Activated CD4-positive, alpha-beta T cell treated with anti-CD3 and anti-CD28 coated beads, Interleukin-2, amount 10 ng/mL, durations not matched to agents 7 days and 5 days (primary cell): ENCODE measurements at places on chromosomes 12 and 14. TPM values are rescaled to one million over a fixed set of nuclear protein-coding genes. Genes with fewer than 3 reads are reported as not detected.

PGF gene
- 0.15 TPM for total RNA-seq

CLEC4A gene
- total RNA-seq: not detected

SMCO2 gene
- 0.46 TPM for total RNA-seq

PTPRO gene
- 7.7 TPM for total RNA-seq

GRCh38 chr14:68794851-68795596, 2.2 kb upstream of the ZFP36L1 start:
- H3K36me3 ChIP-seq: peaks cover 34% of the 10 kb centered on the region
- peaks cover 2% of the 10 kb centered on the region for H3K27me3 ChIP-seq
- H3K4me3 ChIP-seq: peak overlapping the region; percentile 88
- peak overlapping the region; percentile 100 for H3K27ac ChIP-seq
- peaks cover 32% of the 10 kb centered on the region for H3K4me1 ChIP-seq

DNA sequence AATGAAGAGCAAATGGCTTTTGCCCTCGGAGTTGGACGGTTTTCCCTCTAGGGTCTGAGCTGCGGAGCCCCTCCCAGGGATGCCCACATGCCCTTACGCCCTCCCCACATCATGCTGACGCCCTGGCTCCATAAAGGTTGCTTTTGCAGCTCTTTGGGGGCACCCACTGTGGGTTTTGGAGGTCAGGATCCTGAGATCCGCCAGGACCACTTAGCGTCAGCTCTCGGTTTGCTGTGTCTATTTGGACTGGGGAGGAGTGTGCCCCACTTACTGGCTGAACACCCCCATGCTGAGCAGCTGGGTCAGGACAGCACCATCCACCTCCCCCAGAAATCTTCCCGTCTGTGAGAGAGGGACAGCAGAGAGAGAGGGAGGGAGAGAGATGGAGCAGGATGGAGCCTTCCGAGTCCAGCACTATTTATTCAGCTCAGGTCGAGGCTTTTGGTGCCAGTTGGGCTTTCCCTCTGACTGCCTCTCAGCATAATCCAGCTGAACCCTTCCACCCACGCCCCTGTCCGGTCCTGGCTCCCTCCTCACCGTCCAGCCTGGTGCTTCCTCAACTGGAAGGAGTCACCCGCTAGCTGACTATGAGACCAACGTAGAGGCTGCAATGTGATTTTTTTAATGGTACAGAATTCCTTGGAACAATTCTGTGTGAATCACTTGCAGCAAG, 18.9 kb upstream of the LRTM2 start:
- H3K27ac ChIP-seq: peak overlapping the region; percentile 46
- no peak for DNase-seq
- H3K4me3 ChIP-seq: no peak overlapping the region
- peaks cover 11% of the 10 kb centered on the region for H3K4me1 ChIP-seq

GRCh38 chr14:84882830-84883229, 647.1 kb upstream of the FLRT2 start:
- no peaks in the 10 kb centered on the region for H3K36me3 ChIP-seq
- H3K4me3 ChIP-seq: no peak overlapping the region
- no peaks in the 10 kb centered on the region for H3K27me3 ChIP-seq
- H3K27ac ChIP-seq: no peak overlapping the region

GRCh38 chr14:97270308-97270707, 473.1 kb downstream of the VRK1 start:
- H3K4me1 ChIP-seq: no peaks in the 10 kb centered on the region
- DNase-seq: no peak
- no peak overlapping the region for H3K4me3 ChIP-seq
- no peaks in the 10 kb centered on the region for H3K36me3 ChIP-seq
- peaks cover 4% of the 10 kb centered on the region for H3K27me3 ChIP-seq
- no peak overlapping the region for H3K27ac ChIP-seq

- H3K4me3 ChIP-seq: no peak overlapping the region
- no peak overlapping the region for H3K27ac ChIP-seq
- peaks cover 8% of the 10 kb centered on the region for H3K36me3 ChIP-seq
- H3K4me1 ChIP-seq: peaks cover 10% of the 10 kb centered on the region
These were observed 250.0 kb downstream of the MED13L start for GRCh38 chr12:116027551-116027821.

GRCh38 chr14:64704143-64704742, at the start of gene PLEKHG3:
TSS of gene PLEKHG3 (plus strand) at chr14:64704424. CDS start at chr14:64727632, 23,208 bp downstream.
- H3K36me3 ChIP-seq: peaks cover 5% of the 10 kb centered on the region
- H3K27me3 ChIP-seq: peaks cover 65% of the 10 kb centered on the region
- peaks cover 68% of the 10 kb centered on the region for H3K4me1 ChIP-seq
- peak within 1 kb of the TSS; percentile 75 for H3K4me3 ChIP-seq
- peak; percentile 31 for DNase-seq
